ENCODE measurements at places on chromosomes 4 and X. TPM values are rescaled to one million over a fixed set of nuclear protein-coding genes. Genes with fewer than 3 reads are reported as not detected.

Gene SLC9A6
- total RNA-seq = 17.1 TPM

Gene JCHAIN
- 184 TPM for total RNA-seq

Gene NSDHL
- total RNA-seq = 42.5 TPM

DNA sequence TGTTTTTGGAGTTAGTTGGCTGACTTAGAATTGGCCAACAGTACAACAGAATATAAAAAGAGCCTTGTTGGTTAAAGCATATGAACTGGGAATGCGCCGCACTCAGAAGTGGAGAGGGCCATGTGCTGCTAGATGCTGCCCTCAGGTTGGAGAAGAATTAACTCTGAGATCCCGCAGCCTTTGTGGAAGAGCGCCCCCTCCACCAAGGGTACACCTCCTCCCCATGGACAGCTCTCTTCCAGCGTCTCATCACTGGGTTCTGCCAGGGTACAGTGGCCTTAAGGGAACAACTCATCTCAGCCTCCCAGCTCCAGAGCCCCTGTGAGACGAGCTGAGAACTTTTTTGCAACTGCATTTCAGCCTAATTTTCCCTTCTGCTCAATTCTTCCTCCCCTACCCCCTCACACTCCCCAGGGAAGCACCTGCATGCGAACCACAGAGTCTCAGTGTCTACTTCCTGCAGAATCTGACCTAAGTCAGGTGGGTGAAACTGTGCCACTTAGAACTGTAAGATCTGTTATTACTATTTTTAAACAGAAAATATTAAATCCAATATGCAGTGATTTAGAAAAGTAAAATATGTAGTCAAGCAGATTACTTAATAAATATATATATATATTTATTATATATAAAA, 380.6 kb downstream of the RAB28 start:
- DNase-seq = no peak

DNA sequence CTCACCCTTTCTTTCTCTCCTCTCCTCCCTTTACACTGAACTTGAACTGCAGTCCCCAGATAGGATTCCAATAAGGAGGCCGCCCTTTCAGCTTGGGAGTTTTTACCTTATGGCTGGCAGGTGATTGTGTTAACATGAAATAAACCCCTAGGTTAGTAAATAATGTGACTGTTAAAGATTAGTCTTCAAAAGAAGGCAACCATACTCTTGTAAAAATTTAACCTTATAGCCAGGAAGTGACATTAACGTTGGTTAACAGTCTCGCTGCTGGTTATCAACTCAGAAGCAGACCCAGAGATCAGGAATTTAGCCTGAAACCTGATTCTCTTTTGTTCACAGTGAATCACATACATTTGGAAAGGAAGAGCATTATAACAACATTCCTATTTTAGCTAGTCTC, 15.2 kb downstream of the FHDC1 start:
- no peak for DNase-seq

DNA sequence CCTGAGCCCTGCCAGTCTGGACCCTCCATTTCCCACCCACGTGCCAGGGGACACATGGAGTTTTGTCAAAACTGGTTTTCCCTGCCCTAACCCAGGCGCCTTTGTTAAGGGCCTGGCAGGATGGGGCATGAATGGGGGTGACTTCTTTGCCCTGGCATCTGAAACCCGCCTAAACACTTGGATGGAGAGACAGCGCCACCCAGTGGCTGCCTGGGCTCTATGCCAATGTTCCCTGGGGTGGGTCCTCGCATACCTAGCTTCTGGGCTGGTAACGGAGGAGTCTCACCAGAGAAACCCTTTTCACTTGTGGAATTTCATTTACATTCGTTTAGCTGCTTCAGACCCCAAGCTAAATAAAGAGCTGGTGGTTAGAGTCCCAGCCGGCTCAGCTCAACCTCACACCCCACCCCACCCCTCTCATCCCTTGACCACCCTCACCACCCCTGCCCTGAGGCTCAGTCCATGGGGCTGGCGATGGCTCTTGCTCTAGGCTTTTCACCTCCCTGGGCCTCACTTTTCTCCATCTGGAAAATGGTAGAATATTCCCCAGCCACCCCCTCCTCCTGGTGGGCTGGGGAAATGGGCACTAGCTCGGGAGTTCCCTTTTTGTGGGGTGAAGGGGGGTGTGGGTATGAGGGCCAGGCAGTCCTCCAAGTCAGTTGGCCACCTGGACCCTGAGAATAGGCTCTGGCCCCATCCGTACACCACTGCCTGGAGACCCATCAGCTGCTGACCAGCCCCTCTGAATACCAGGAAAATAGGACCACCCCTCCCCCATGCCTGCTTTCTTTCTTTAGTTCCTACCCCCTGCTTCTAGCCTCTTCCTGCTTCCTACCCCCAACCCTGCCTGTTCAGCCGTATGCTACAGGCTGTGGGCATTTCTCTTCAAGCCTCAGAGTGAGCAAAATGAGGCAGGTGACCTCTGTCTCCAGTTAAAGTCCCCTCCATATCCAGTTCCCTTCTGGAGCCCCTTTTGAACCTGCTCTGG, 57.1 kb upstream of the PJA1 start:
- peak; percentile 76 for DNase-seq

DNA sequence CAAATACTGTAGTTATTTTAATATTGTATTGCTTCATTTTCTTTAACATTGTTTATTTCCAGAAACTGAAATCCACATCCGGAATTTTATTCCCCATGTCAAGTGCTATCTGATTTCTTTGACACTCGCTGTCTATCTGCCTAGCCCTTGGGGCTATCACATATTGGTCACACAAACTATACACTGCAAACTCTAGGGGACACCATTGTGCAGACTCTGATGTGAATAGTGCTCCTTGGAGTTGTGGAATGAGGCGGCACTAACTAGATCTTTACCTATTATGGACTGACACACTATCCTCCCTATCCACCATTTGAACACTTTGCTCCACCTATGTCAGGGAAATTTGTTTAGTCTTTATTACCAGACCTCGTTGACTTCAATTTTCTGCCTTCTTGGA, 534.5 kb downstream of the GLUD2 start:
- no peak for DNase-seq

GRCh38 chrX:14913241-14913640, 40.0 kb downstream of the MOSPD2 start:
- no peak for DNase-seq

- DNase-seq = no peak
Observed at GRCh38 chr4:62806816-62807215, 1602.4 kb downstream of the TECRL start.

GRCh38 chr4:56200275-56200674, 187.0 kb downstream of the AASDH start:
- no peak for DNase-seq

DNA sequence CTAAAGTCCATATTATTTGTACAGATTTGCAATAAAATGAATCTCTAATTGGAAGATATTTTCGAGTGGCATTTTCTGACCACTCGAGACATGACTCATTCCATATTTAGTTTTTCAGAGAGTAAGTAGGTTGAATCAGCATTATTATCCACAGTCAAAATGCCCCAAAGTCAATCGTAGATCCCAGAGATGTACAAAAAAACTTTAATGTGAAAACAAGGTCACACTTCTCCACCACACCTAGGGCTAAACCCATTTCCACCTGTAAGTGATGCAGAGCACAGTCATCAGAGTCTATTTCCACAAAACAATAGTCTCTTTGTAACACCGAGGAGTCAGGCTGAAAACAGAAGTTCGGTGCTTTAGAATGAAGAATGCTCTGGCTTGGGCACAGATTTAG, 117.1 kb upstream of the TENM3 start:
- DNase-seq = no peak

DNA sequence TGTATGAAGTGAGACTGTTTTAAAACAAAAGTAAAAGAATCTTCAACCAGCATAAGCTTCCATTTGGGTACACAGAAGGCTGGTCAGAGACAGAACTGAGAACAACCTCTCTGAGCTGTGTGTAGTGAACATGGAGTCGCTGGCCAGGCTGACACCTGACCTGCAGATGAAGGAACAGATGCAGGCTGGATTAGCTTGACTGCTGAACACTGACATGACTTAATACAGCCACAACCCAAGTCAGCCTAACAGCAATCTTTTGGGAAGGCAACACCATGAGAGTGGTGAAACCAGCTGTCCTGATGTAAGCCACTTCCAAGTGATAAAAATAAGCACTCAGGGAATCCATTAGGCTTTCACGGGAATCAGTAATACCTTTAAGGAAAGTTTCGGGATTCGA, 10.1 kb downstream of the SCARB2 start:
- DNase-seq = no peak

GRCh38 chr4:14277505-14277904, 650.0 kb upstream of the BOD1L1 start:
- DNase-seq = no peak

- DNase-seq = no peak
Observed at GRCh38 chrX:154026136-154027021, 6.7 kb upstream of the IRAK1 start.
